ENCODE measurements at places on chromosomes 12 and 14.

GRCh38 chr12:53828598-53828997 lies 76.8 kb upstream of the CISTR start:
- no peak for DNase-seq

DNA sequence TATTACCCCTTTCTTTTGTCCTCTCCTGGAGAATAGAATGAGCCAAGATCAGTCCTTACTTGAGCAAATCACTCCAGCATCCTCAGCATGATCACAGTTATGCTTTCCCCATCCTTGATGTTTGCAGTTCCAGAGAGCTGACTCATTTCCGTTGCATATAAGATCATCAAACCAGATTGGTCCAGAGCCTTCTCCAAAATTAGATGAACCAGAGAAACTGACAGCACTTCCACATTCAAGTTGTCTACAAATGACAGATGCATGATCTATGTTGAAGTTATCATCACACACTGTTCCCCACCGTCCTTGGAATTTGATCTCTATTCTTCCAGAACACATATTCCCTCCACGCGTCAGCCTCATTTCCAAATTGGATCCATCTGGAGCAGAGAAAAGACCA lies 4.8 kb downstream of the CD163 start:
- no peak for DNase-seq

DNA sequence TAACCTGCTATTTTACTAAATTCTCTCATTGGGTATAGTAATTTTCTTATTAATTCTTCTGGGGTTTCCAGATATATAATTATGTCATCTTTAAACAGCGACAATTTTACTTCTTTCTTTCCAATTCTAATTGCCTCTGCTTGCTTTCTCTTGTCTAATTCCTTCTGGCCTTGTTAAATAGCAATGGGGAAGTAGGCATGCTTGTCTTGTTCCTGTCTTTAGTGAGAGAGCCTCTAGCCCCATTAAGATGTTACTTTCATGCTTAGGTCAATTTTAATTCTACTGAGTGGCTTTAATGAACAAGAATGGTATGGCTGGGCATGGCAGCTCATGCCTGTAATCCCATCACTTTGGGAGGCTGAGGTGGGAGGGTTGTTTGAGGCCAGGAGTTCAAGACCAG lies 31.7 kb downstream of the LRTM2 start:
- no peak for DNase-seq

DNA sequence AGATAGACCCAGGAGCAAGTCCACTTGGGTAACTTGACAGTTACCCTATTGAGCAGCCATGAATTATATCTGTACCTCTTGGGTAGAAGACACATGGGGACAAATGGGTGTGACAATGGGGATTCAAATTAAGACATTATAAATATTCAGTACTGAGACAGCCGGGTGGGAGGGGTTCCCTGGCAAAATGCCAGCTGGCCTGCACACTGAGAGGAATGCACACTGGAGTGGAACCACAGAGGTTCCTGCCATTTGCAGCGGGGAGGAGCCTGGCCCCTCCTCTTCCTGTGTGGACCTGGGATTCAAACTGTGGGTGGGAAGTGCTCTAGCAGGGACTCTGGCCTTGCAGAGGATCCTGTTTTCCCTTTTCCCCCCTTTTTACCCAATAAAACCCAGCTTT lies 118.7 kb upstream of the CDKN3 start:
- no peak for DNase-seq

- no peak for DNase-seq
Observed at GRCh38 chr14:52055167-52055566, 13.7 kb downstream of the NID2 start.

DNA sequence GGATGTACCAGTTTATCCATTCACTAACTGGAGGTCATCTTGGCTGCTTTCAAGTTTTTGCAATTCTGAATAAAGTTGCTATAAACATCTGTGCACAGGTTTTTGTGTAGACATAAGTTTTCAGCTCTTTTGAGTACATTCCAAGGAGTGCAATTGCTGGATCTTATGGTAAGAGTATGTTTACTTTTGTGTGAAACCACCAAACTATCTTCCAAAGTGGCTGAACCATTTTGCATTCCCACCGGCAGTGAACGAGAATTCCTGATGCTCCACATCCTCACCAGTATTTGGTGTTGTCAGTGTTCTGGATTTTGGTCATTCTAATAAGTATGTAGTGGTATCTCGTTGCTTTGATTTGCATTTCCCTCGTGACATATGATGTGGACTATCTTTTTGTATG lies 150.5 kb upstream of the BCL2L14 start:
- no peak for DNase-seq

DNA sequence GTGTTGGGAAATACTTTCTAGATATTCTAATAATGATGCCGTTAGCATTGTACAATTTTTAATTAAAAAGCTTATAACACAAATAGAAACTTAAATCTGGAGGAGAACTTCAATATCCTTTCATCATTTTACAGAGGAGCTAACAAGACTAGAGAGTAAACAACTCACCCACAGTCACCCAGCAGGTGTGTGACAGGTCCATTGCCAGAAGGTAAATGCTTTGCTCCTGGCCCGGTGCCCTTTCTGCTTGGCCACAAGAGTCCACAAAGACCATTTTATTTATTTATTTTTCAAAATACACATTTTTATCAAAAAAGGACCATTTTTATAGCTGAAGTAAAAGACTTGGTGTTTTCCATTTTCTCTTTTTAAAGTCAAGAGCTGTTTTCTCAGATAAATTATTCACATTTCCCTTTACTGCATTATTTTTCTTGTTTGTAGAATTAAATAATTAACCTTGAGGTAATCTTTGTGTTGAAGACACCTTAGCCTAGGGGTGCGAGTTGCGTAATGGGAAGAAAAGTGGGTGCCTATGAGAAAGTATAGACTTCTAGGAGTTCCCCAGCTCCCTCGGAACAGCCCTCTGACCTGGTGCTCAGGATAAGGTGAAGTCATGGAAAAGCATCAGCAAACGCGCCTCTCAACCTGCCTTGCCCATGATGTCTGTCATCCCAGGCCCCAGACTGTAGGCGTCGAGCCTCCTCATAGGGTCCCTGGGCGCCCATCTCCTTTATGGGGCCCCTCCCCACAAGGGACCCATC lies 26.3 kb upstream of the AMIGO2 start:
- no peak for DNase-seq

DNA sequence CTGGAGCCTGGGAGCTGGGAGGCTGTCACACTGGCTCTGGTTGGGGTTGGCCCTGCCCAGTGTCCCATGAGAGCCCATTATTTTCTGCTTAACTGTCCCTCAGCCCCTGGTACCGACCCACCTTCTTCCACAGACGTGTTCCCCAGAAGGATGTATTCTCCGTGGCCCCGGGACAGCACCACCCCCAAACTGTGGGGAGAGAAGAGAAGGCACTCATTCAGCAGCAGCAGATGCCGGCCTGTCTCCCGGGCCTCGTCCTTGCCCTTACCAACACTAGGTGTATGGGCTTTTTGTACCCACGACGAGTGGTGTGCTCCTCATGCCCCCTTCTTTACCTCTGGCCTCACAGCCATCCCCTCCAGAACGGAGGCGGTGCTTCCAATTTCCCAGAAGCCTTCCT lies 38.1 kb downstream of the LRTM2 start:
- no peak for DNase-seq

- DNase-seq, result no peak
Observed at GRCh38 chr12:5088586-5089264, 45.0 kb downstream of the KCNA5 start.

- DNase-seq, result no peak
Observed at GRCh38 chr14:23513818-23514643, 37.5 kb downstream of the ZFHX2 start.

DNA sequence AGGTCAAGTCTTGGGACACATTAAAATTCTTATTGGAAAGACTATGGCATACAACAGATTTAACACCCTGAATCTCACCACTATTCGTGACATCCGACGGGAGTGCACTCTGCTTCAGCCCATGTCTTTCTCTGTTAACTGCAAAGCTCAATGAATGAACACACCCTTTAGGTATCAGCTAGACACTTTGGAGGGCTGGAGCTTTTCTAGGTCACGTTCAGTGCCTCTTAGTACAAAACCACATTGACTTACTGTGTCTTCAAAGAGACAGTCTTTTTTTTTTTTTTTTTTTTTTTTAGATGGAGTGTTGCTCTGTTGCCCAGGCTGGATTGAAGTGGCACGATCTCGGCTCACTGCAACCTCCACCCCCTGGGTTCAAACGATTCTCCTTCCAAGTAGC lies 80.6 kb downstream of the GLT1D1 start:
- no peak for DNase-seq

DNA sequence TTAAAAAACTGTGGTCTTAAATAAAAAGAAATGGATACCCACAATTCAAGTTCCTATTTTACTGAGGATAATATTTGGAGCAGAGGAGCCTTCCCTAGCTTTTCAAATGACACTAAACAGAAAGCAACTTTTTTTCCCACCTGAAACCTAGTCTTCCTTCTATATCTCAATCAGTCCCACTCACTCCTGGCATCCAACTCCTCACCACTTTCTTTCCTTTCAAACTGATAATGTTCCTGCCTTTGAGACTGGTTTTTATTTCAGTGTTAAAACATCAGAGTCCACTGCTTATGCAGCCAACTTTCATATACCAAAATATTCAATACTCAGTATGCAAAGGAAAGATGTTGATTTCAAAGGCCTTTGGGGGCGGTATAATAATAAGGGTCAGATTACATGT lies 225.6 kb downstream of the GXYLT1 start:
- DNase-seq, result no peak

DNA sequence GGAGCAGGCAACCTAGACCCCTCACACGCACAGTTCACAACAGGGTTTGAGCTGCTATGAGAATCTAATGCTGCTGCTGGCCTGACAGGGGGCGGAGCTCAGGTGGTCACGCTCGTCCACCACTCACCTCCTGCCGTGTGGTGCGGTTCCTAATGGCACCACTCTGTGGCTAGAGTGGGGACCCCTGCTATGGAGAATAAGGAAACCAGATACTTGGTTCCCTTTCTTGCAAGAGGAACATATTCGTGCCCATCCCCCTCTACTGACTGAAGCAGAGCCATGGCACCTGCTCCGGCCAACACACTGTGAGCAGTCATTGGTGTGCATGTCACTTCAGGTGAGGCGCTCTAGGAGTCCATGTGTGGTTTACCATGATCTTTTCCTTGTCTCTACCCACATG lies 30.4 kb upstream of the RIMBP2 start:
- DNase-seq, result no peak

GRCh38 chr14:79411403-79412174 lies 799.7 kb downstream of the DIO2 start:
- DNase-seq, result no peak

DNA sequence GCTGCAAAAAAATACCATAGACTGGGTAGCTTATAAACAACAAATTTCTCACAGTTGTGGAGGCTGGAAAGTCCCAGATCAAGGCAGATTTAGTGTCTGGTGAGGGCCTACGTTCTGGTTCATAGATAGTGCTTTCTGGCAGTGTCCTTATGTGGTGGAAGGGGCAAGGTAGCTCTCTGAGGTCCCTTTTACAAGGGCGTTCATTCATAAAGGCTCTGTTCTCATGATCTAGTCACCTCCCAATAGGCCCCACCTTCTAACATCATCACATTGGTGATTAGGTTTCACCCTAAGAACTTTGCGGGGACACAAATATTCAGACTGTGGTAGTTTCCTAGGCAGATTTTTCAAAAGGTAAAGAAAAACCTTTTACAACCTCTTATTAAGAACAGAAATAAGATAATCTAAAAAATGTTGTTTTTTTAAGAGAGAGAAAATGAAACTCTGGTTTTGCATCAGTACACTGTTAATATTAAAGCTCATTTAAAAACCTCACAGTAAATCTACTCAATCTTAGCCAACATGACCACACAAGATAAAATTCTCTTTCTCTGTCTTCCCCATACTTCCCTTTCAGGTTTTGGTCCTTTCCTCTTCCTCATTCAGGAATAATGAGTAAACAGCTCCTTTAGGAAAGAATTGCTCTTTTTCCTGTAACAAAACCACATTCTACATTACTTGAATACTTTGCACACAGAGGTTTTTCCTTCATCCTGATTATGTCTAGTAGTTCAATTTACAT lies 117.5 kb downstream of the UNC79 start:
- DNase-seq, result no peak

- peak; percentile 91 for DNase-seq
Observed at GRCh38 chr14:51093371-51094281, 1.3 kb downstream of the TRIM9 start.

- DNase-seq, result no peak
Observed at GRCh38 chr14:73795974-73796373, 55.7 kb upstream of the PTGR2 start.

- no peak for DNase-seq
Observed at GRCh38 chr12:81167694-81168093, 89.8 kb downstream of the ACSS3 start.

DNA sequence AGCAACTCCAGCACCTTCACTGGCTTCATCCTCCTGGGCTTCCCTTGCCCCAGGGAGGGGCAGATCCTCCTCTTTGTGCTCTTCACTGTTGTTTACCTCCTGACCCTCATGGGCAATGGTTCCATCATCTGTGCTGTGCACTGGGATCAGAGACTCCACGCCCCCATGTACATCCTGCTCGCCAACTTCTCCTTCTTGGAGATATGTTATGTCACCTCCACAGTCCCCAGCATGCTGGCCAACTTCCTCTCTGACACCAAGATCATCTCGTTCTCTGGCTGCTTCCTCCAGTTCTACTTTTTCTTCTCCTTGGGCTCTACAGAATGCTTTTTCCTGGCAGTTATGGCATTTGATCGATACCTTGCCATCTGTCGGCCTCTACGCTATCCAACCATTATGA lies 6.8 kb downstream of the OR11G2 start:
- no peak for DNase-seq

DNA sequence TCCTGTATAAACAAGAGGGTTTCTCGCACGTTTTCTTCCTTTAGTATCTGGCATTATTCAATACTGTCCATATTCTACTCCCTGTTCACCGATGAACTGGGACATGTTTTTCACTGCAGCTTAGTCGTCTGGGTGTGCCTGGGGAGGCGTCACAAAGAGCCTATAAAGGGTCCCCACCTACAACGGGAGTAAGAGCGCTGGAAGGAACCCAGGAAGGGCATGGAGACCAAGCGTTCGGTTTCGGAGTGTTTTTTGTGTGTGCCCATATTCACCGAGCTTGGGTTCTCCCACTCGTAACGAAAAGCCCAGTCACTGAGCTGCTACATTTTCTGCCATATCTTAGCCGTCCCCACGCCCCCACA lies 592 bp upstream of the USP15 start:
- no peak for DNase-seq

DNA sequence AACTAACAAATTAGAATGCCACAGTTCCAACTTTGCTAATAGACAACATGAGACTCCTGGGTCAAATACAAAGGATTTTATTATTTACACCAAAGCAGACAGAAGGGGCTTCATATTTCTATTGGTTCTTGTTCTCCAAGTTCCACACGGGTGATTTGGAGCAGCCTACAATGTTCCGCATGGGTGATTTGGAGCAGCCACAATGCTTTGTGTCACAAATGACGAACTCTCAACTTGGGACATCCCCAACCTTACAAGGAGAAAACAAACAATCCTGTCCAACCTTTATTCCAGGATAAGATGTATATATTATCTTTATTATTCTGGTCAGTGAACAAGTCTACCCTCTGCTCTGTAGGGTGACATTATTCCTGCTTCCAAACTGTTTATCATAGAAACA lies 694.3 kb upstream of the MGAT4C start:
- DNase-seq, result peak; percentile 30

- DNase-seq, result no peak
Observed at GRCh38 chr14:72201645-72202044, 269.4 kb downstream of the RGS6 start.

GRCh38 chr12:104910196-104910840 lies 47.8 kb downstream of the SLC41A2 start:
- no peak for DNase-seq
